H1 (cell line): ENCODE measurements at places on chromosomes 1 and 21. TPM values are rescaled to one million over a fixed set of nuclear protein-coding genes. Genes with fewer than 3 reads are reported as not detected.

GRCh38 chr1:32998064-32998463, 33.5 kb upstream of the RNF19B start:
- DNase-seq = no peak
- no peak overlapping the region for H3K27ac ChIP-seq
- H3K36me3 ChIP-seq = no peaks in the 10 kb centered on the region
- H3K27me3 ChIP-seq = no peaks in the 10 kb centered on the region
- H3K4me1 ChIP-seq = peaks cover 8% of the 10 kb centered on the region
- no peak overlapping the region for H3K4me3 ChIP-seq

DNA sequence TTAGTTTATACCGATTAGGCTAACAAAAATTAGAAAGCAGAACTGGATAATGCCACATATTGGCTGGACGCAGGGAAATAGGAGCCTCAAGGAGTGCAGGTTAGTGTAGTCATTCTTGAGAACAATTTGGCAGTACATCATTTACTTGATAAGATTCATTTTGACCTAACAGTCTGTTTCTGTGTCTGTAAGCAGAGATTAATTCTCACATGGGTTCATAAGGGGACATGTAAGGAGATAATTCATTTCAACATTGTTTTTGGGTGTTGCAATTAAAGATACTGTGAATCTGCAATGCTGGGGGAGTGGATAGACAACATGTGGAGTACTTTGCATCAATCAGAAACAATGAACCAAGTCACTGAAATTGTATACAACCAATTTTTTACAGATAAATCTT, 32.0 kb downstream of the AGO3 start:
- H3K36me3 ChIP-seq = no peaks in the 10 kb centered on the region
- no peak overlapping the region for H3K4me3 ChIP-seq
- DNase-seq = no peak
- H3K27ac ChIP-seq = no peak overlapping the region

The DHX9 gene
- total RNA-seq = 329 and 333 TPM in 2 replicates

The CTTNBP2NL gene
- total RNA-seq = 34.9 and 35.1 TPM in 2 replicates

DNA sequence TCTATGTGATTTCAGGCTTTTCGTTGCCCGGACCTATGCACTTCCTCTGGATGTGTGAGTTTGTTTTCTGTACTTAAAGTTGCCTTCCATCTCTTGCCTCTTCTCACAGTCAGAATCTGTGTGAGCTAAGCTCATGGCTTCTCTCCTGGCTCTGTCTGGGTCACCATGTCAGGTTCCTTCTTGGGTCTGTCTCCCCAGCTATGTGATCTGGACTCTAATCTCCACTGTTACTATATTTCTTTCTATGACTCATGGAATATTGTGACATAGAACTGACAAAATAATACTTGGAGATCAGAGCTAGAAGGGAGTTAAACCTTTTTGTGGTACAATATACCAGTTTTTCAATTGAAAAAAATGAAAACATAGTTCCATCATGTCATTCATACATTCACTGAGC, 172.7 kb upstream of the FGGY start:
- H3K36me3 ChIP-seq = no peaks in the 10 kb centered on the region
- no peak for DNase-seq
- H3K4me3 ChIP-seq = no peak overlapping the region
- peaks cover 5% of the 10 kb centered on the region for H3K4me1 ChIP-seq
- H3K27ac ChIP-seq = no peak overlapping the region

DNA sequence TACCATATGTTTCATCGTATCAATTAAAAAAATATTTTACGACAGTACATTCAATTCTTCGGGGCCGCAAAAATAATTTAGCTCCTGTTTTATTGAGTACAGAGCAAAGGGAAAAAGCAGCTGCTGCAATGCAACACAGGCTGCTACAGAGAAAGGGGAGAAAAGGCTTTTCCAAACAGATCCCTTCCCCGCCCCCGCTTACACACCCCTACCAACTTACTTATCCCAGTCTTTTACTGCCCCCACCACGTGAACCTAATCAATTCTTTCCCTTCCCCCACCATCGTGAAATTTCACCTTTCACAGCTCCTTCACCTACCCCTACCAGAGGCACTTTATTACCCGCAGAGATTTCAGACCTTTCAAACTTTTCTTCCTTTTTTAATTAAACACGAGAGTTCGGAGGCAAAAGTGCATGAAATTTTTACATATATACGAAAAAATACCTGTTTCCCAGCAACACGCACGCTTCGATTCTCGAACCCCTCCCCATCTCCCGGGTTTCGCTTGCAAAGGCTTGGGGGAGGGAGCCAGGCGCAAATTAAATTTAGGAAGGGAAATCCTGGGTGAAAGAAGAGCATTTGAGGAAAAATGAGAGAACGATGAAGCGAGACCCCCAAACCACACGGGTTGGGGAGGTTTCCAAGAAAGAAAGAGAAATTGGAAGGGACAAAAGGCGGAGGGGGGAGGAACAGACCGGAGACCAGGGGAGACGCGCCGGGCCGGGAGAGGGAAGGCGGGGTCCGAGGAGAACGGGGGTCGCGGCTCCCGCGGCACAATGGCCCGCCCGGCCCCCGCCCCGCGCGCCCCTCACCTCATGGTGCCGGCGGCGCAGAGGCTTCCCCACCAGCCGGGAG, 823 bp downstream of the ENAH start:
- peaks cover 3% of the 10 kb centered on the region; the same call in 1 of the 2 replicates for H3K4me1 ChIP-seq
- H3K4me3 ChIP-seq = peak overlapping the region; percentile 95
- peak overlapping the region; percentile 83 for H3K27ac ChIP-seq

The NT5C1A gene
- total RNA-seq = not detected in 2 replicates

GRCh38 chr1:203599875-203600781, 26.5 kb upstream of the ATP2B4 start:
- no peaks in the 10 kb centered on the region for H3K27me3 ChIP-seq
- H3K27ac ChIP-seq = no peak overlapping the region
- no peak overlapping the region for H3K4me3 ChIP-seq

The PPM1J gene
- total RNA-seq = 17.5 and 19.4 TPM in 2 replicates

- no peak overlapping the region for H3K27ac ChIP-seq
- no peaks in the 10 kb centered on the region for H3K36me3 ChIP-seq
- H3K4me3 ChIP-seq = no peak overlapping the region
- peak; percentile 36 for DNase-seq
- no peaks in the 10 kb centered on the region for H3K27me3 ChIP-seq
- no peaks in the 10 kb centered on the region for H3K4me1 ChIP-seq
These were observed 53.7 kb downstream of the KCNJ6 start for GRCh38 chr21:37862536-37862935.

DNA sequence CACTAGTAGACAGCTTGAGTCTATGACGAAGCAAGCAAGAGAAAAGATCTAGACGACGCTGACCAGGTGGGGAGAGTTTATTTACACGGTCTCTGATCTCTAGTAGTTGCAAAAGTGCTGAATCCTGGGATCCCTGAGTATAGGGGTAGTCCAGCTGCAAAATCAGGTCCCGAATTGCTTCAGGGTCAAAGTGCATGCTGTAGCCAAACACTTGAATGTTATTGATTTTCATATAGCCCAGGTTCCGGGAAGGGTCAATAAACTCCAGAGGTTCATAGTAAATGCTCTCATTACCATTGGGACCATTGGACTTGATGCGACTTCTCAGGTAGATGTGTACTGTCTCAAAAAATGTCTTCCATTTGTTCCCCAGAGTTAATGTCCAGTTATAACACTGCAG, 379.6 kb downstream of the BRINP3 start:
- no peak for DNase-seq
- H3K4me3 ChIP-seq = no peak overlapping the region
- H3K27me3 ChIP-seq = no peaks in the 10 kb centered on the region
- H3K36me3 ChIP-seq = no peaks in the 10 kb centered on the region
- no peaks in the 10 kb centered on the region for H3K4me1 ChIP-seq

DNA sequence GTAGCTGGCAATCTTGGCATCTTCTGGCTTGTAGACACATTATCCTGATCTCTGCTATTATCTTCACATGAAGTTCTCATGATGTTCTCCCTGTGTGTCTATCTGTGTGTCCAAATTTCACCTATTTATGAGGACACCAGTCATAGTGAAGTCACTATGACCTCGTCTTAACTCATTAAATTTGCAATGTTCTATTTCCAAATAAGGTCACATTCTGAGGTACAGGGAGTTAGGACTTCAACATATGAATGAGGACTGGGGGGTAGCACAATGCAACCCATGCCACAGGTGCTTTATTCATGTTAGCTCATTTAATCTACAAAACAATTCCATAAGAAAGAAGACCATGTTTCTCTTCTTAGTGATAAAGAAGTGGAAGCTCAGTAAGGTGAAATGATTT, 206.2 kb upstream of the C8B start:
- peaks cover 6% of the 10 kb centered on the region for H3K4me1 ChIP-seq
- H3K36me3 ChIP-seq = peaks cover 2% of the 10 kb centered on the region; the same call in 1 of the 2 replicates
- no peak for DNase-seq
- H3K27ac ChIP-seq = no peak overlapping the region
- H3K4me3 ChIP-seq = no peak overlapping the region

The KRTAP19-1 gene
- not detected in 2 replicates for total RNA-seq

DNA sequence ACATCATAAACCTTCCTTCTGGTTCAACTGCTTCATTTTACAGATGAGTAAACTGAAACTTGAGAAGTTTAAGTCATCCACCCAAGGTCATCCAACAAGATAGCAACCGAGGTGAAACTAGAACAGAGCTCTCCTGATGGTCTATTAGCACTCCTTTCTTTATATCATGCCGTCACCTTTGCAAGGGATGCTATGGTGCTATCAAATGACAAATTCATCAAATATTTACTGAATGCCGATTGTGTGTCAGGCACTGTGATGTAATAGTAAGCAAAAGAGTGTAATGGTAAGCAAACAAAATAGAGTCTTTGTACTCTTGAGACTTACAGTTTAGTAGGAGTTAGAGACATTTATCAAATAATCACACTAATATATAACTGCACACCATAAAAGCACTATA, 14.0 kb upstream of the SGIP1 start:
- H3K4me1 ChIP-seq = no peaks in the 10 kb centered on the region
- no peaks in the 10 kb centered on the region for H3K36me3 ChIP-seq
- no peak overlapping the region for H3K27ac ChIP-seq
- DNase-seq = no peak
- H3K4me3 ChIP-seq = no peak overlapping the region

The TRIM46 gene
- 15.0 and 15.5 TPM in 2 replicates for total RNA-seq

The KISS1 gene
- 0.88 TPM in 1 of 2 replicates, not detected in the other for total RNA-seq
